ENCODE measurements at places on chromosomes 12 and 14. TPM values are rescaled to one million over a fixed set of nuclear protein-coding genes. Genes with fewer than 3 reads are reported as not detected.

TAS2R13 gene
- polyA plus RNA-seq, result 0.12 TPM

KRT74 gene
- polyA plus RNA-seq, result not detected

LRRK2 gene
- 26.7 TPM for polyA plus RNA-seq

LRRC10 gene
- 0.08 TPM for polyA plus RNA-seq

GNB3 gene
- 13.3 TPM for polyA plus RNA-seq

DPF3 gene
- 5.3 TPM for polyA plus RNA-seq

FAM181A gene
- not detected for polyA plus RNA-seq

HOXC11 gene
- 2.1 TPM for polyA plus RNA-seq

INSM2 gene
- polyA plus RNA-seq, result not detected

RDH12 gene
- polyA plus RNA-seq, result 0.71 TPM

STXBP6 gene
- polyA plus RNA-seq, result 9.8 TPM

P2RX2 gene
- polyA plus RNA-seq, result 1.7 TPM

DAO gene
- 0.58 TPM for polyA plus RNA-seq

ALG10 gene
- polyA plus RNA-seq, result 13.0 TPM

ADAMTS20 gene
- 1.2 TPM for polyA plus RNA-seq

RAB2B gene
- 51.6 TPM for polyA plus RNA-seq

DAD1 gene
- 232 TPM for polyA plus RNA-seq

GPR68 gene
- polyA plus RNA-seq, result 3.1 TPM

EPYC gene
- polyA plus RNA-seq, result not detected

FAM90A1 gene
- 3.8 TPM for polyA plus RNA-seq

ZNF84 gene
- polyA plus RNA-seq, result 93.5 TPM

FMNL3 gene
- polyA plus RNA-seq, result 46.3 TPM

SLC41A2 gene
- 6.6 TPM for polyA plus RNA-seq

RARG gene
- 33.9 TPM for polyA plus RNA-seq

TCL1B gene
- 0.60 TPM for polyA plus RNA-seq

EML5 gene
- polyA plus RNA-seq, result 2.5 TPM

RILPL1 gene
- polyA plus RNA-seq, result 22.1 TPM

NTF3 gene
- polyA plus RNA-seq, result 4.1 TPM

COQ5 gene
- polyA plus RNA-seq, result 65.0 TPM

KRT83 gene
- not detected for polyA plus RNA-seq

ITPR2 gene
- polyA plus RNA-seq, result 16.5 TPM

RERG gene
- polyA plus RNA-seq, result 34.5 TPM

TRIM9 gene
- 2.8 TPM for polyA plus RNA-seq

MIPOL1 gene
- polyA plus RNA-seq, result 12.7 TPM

TMPRSS12 gene
- 0.13 TPM for polyA plus RNA-seq

RNF34 gene
- 52.5 TPM for polyA plus RNA-seq

GUCY2C gene
- polyA plus RNA-seq, result 1.1 TPM

NOP9 gene
- 29.0 TPM for polyA plus RNA-seq

TSPAN19 gene
- polyA plus RNA-seq, result 0.88 TPM

HOXC10 gene
- polyA plus RNA-seq, result 62.2 TPM

ACRBP gene
- 6.0 TPM for polyA plus RNA-seq

AKAP3 gene
- polyA plus RNA-seq, result 2.6 TPM

NTN4 gene
- polyA plus RNA-seq, result 99.8 TPM

NIN gene
- 43.1 TPM for polyA plus RNA-seq

TAS2R46 gene
- not detected for polyA plus RNA-seq
